Urothelium cell line (cell line): ENCODE measurements at places on chromosomes 11 and 22.

DNA sequence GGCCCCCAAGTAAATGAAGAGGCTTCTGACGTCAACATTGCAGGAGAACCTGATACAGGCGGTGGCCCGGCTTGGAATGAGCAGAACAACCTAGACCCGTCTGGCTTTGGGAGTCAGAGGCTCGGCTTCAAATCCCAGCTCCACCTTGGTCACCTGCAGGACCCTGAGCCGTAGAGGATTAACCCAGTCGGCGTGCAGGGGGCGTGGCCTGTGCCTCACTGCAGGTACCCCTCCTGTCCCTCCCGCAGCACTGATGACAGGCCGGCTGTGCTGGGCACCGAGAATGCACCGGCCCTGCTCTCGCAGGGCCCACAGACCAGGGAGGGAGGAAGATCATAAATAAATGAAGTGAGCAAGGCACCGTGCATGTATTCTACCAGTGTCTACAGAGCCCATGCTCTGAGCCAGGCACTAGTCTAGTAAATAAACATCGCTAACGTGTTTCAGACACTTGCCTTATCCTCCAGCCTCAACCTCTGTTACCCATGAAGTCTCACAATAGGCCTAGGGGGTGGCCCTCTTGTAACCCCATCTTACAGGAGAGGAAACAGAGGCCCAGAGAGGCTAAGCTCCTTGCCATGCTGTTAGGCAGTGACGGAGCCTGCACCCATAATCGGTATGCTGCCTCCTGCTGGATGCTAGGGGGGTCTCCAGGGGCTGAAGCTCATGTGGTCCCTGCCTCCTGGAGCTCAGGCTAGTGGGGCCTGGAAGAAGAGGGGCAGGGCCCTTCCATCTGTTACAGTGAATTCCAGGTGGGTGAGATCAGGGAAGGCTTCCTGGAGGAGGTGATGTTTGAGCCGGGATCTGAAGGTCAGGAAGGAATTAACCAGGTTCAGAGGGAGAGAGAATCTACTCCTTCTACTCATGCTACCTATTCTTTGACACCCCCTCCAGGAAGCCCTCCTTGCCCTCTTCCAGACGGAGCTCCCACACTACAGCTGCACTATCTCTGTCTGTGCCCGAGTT, 53.4 kb downstream of the RTL6 start:
- DNase-seq = no peak

- no peak for DNase-seq
Measured at GRCh38 chr11:102121329-102121728, 11.1 kb downstream of the YAP1 start.

DNA sequence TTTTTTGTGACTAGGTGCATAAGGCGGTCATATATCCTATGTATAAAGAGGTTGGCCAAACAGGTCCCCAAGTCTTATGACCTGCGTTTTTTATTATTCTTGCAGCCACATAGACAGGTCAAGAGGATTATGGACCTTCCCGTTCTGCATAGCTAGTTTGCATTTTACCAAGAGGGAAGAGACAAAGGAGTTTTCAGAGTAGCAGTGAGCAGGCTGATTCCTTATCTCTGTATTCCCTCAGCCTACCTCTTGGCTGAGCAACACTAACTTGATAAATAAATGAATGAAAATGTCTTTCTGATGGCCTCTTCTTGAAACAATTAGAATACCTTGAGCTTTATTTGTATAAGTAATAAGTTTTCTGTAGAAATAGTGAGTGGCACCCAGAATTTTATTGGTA, 180.5 kb downstream of the WNT11 start:
- DNase-seq = no peak

DNA sequence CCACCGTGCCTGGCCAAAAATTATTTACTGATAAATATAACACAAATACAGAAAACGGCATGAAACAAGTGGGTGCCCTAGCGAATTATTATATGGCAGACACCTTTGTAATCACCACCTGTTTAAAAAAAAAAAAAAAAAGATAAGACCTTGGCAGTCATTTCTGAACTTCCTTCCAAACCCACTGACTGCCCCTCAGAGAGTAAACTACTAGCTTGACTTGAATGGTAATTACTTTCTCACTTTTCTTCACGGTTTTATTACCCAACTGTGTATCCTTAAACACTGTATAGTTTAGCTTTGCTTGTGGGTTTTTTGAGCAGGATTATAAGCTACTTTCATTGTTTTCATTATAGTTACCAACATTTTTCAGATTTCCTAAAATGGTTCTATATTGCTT, 23.7 kb downstream of the SFI1 start:
- no peak for DNase-seq

GRCh38 chr11:8584511-8584910, 9.5 kb downstream of the STK33 start:
- no peak for DNase-seq

DNA sequence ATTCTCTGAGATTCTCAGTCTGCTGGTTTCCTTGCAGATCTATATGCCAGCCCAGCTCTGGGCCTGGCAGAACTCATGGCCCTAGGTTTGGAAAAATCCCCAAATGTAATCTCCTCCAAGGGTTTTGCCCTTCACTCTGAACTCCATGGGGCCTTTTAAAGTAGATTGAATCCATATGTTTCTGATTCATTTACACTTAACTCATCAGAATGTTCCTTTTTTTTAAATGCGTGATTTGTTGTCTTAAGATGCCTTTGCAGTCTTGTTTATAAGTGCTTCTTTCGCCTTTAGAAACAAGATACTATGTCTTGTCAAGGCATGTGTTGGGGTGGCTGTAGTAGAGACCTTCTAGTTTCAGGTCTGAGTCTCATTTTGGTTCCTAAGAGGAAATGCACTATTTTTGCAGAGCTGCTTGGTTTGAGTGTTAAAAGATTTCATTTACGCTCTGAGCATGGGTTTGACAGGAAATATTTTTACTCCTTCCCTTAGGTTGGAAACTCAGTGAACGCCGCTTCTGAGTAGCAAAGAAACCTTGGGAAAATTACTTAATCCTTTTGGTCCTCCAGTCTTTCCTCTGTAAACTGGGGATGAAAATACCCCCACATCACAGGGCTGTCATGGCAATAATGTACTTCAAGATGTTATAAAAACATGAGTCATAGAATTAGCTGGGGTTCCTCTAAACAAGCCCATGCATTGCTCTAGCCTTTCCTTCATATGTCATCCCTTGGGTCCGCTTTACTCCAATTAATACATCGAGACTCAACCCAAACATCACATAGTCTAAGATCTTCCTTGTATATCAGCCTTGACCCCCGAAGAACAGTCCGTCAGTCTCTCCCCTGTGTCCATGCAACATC, 83.5 kb downstream of the SNX19 start:
- no peak for DNase-seq

- no peak for DNase-seq
Measured at GRCh38 chr11:4167758-4168157, 73.2 kb downstream of the RRM1 start.

DNA sequence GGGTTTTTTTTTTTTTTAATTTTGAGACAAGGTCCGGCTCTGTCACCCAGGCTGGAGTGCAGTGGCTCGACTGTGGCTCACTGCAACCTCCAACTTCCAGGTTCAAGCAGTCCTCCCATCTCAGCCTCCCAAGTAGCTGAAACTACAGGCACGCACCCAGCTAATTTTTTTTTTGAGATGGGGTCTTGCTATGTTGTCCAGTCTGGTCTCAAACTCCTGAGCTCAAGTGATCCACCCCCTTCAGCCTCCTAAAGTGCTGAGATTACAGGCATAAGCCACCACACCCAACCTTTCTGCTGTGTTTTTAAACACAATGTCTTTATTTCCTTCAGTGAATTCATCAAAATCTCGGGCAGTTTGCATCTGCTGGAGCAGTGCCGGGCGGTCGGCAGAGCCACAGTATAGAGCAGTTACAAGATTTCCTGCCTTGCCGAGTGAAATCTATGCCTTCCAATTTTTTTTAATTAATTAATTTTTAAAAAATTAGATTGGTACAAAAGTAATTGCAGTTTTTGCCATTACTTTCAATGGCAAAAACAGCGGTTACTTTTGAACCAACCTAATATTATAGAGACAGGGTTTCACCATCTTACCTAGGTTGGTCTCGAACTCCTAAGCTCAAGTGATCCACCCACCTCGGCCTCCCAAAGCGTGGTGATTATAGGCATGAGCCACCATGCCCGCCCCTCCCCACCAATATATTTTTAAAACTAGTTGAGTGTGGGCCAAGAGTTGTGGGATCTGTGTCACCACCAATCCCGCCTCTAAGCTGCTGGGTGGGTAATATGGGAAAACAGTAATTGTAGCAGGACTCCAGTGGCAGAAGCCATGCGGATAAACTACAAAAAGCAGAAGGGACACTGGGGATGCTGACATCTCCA, 2.7 kb upstream of the ACY3 start:
- no peak for DNase-seq

DNA sequence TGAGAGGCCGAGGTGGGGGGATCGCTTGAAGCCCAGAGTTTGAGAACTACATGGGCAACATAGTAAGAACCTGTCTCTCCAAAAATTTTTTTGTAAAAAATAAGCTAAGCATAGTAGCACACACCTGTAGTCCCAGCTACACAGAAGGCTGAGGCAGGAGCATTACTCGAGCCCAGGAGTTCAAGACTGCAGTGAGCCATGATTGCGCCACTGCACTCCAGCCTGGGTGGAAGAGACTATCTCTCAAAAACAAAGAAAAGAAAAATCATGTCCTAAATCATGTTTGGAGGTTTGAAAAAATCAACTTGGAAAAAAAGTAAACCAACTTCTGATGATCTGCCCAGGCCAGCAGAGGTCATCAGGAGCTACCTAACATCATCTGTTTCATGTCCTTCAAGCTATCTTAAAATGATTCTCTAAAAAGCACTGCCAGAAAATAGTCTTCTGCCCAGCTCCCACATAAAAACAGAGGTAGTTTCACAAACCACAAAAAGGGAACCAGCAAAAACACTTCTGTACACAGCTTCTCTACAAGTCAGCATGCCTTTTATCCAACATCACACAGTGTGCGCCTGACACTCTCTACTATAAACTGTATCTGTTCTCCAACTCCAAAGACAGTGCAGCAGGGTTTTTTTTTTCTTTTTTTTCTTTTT, 165.0 kb downstream of the SOX6 start:
- DNase-seq = no peak

GRCh38 chr11:1889224-1889930, 2.3 kb downstream of the PRR33 start:
- DNase-seq = no peak

GRCh38 chr22:32340411-32340810, 17.3 kb upstream of the RFPL3 start:
- no peak for DNase-seq

DNA sequence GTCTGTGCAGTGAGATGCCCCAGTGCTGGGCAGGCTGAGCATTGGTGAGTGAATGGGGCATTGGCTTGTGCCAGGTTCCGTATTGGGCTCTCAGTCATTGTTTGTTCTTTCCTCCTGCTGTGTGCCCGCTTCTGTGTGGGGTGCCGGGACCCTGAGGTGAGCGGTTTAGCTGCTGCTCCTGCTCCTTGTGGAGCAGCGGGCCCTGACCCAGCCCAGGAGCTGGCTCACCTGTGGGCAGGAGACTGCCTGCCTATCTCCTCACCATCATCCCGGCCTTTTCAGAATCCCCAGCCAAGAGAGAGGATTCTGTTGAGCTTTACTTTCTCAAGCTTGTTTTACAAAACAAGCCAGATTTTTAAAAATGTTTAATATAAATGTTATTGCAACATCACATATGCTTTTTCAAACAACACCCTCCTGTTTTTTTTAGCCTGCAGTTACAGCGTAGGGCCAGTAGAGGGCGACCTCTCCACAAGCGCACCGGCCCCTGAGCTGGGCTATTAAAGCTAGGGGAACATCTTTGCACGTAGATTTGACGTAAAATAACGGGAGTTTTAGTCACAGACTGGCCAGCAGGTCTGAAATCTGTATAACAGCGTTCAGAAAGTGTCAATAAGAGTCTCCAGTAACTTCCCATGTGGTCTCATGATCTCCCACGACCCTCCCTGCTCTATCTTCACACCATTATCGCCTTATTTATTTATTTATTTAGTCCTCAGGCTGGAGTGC, 25.1 kb upstream of the RELT start:
- peak; percentile 77 for DNase-seq

DNA sequence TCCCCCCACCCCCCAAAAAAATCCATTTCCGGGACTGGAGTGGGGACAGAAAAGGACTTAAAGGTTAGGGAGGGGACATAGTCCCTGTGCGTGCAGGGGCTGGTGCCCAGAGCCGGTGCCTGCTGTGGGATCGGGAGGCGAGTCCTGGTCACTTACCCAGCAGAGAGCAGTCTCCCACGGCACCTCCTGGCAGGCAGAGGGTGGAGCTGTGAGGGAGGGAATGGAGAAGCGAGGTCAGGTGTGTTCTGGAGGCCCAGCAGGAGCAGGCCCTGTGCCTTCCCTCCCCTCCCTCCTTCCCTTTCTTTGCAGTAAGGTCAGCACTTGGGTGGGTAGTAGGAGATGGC, 28.4 kb downstream of the SHANK3 start:
- DNase-seq = no peak

GRCh38 chr11:70313945-70314344, 43.5 kb downstream of the PPFIA1 start:
- no peak for DNase-seq
